ENCODE measurements at places on chromosomes 16 and 17. TPM values are rescaled to one million over a fixed set of nuclear protein-coding genes. Genes with fewer than 3 reads are reported as not detected.

Gene OR1F1
- total RNA-seq = not detected

GRCh38 chr17:46159686-46160085 is 33.5 kb downstream of the KANSL1 start:
- ATAC-seq = peak; percentile 17

Gene LRRC75A
- 3.6 TPM for total RNA-seq

Gene METTL26
- 114 TPM for total RNA-seq

GRCh38 chr17:46020998-46021397 is 21.9 kb downstream of the STH start:
- ATAC-seq = no peak

DNA sequence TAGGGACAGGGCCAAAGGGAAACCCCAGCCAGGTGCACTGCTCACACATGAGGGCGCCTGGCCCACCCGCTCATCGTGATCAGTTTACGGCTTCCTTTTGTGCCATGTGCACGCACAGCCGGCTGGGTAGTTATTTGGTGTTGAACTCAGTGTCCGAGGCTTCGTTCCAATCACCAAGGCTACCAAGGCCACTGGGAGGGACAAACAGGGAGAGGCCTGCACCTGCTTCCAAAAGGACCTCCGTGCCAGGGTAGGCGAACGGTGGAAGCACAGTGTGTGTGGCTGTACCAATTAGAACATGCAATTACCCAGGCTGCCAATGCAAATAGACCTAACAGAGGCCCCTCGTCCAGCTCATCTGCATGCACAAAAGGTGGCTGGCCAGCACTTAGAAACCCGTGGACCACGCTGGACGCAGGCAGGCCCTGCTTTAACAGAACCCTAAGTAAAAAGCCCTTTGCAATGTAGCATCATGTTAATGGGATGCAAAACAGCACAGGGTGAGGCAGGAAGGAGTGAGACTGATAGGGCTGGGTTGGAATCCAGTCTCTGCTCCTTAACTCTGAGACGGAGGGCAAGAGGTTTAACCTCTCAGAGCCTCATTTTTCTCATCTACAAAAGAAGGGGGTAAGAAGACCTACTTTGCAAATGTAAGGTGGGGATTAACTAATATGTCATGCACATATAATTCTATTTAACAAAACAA is 204.0 kb downstream of the XYLT1 start:
- no peak for ATAC-seq

GRCh38 chr16:85259115-85259831 is 147.0 kb upstream of the CIBAR2 start:
- no peak for ATAC-seq

- ATAC-seq = no peak
These were observed 11.1 kb downstream of the PTRH2 start for GRCh38 chr17:59695945-59696681.

- ATAC-seq = no peak
These were observed 19.2 kb upstream of the CACNG4 start for GRCh38 chr17:66945147-66945835.

- no peak for ATAC-seq
These were observed 23.4 kb downstream of the NME3 start for GRCh38 chr16:1747934-1748333.

Gene GNAO1
- 17.0 TPM for total RNA-seq

Gene ACBD4
- 24.0 TPM for total RNA-seq

GRCh38 chr17:35683591-35683990 is 47.8 kb upstream of the RASL10B start:
- ATAC-seq = no peak

DNA sequence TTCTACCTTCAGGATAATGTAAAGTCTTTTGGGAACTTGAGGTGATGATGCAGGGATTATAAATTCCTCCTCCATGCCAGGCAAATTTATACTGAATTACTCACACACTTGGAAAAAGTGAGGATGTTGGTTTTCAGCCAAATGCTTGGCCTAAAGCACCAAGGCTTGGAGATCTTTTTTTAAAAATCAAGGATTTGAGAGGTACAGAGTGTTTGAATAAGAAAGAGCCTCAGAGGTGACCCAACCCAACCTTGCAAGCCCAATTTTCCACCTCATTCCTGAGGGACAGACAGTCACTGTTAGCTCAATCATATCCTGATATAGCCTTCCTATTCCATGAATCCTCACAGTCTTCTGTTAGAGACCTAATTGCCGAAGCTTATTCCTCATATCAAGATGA is 14.0 kb downstream of the GRIN2A start:
- no peak for ATAC-seq

DNA sequence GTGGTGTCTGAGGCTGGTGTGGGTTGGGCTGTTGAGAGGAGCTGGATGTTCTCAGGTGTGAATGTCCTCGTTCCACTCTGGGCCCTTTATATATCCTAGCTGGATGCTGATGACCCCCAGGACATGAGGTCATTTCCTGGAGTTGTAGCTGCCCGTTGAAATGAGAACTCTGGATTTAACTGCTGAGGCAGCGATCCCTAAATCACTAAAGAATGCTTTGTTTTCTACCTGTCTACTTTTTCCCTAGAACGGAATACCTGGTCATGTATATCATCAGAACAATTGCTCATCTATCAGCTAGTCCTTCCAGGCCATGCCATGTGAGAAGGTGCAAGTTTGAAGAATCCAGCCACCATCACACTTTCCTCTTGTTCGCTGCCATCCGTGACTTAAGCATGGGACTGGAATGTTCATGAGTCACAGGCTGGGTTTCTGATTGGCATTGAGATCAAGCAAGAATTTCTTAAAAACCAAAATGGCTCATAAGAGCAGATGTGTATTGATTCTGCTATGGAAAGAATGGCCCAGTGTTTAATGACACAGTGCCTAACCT is at the start of gene KRTAP2-3:
Gene KRTAP2-3, minus strand, starts transcription at position 63 of the 553 bp plus-strand sequence. CDS start 64 bp downstream, outside the sequence.
- ATAC-seq = no peak

DNA sequence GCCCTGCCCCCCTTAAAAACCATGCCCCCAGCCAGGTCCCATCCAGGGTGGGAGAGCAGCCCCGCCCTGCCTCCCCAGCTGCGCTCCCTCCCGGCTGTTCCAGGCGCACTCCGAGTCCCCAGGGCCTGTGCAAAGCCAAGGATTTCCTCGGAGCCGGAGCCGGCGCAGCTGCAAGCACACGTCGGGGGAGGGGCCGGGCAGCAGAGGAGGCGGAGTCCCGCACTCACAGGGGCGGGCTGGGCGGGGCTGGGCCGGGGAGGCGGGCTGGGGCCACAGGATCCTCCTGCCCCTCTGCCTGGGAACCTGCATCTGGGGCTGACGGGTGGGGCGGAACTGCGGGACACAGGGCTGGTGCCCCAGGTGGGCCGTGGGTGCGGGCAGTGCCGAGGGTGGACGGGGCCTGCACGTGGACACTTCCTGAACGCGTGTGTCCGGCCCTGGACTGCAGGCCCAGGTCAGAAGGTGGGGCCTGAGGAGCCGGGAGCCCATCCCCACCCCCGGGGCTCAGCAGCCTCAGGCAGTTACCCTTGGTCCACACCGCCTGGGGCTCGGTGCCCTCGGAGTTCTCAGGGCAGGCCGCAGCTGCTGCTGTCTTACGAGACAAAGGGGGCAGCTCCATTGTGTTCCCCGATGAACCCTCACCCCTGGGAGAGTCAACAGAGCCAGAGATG is 24.0 kb upstream of the SSTR5 start:
- ATAC-seq = peak; percentile 18

Gene VPS9D1
- 10.1 TPM for total RNA-seq

DNA sequence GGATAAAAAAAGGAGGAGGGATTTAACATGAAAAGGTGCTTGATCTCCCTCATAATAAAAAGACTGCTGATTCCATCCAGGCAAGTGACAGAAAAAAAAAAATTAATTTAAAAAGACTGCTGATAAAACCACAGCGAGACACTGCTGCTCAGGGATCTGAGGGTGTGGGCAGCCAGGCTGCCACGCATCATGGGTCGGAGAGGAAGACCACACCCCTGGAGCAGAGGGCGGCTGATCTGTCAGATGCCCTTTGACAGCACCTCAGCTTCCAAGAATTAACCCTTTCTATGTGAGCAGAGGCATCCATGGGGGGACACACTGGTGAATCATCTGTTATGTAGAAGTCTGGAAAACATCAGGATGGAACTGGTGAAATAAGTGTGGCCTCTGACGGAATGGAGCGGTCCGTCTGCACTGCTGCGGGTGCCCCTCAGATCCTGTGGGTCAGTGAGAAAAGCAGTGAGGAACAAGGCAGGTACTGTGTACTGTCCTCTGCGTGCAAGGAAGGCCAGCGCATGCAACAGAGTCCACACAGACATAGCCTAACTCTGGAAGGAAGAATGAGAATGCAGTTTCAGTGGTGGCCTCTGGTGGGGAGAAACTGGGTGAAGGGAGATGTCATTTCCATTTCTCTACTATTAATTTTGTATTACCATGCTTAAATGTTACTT is 19.8 kb downstream of the MAPT start:
- no peak for ATAC-seq

Gene SPN
- total RNA-seq = 2.0 TPM

Gene SLC13A2
- 0.37 TPM for total RNA-seq

Gene TPSAB1
- 94.6 TPM for total RNA-seq

Gene KRT36
- total RNA-seq = not detected

DNA sequence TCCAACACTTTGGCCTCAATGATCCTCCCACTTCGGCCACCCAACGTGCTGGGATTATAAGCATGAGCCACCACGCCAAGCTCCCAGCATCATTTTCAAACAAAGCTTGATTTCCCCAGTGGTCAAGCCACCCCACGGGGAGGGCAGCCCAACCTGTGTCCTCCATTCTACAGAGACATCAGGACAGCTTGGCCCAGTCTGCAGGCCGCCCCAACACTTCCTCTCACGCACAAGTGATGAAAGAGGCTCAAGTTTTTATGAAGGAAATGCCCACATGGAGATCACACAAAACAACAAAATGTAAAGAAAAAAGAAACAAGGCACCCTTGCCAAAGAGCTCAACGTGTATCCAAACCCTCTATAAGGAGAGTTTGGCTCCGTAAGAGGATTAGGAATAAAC is 112.4 kb downstream of the XYLT1 start:
- ATAC-seq = no peak

GRCh38 chr17:80880648-80880985 is 111.0 kb upstream of the CHMP6 start:
- no peak for ATAC-seq
